Omental fat pad (tissue), 4 donors: ENCODE measurements at places on chromosomes 3 and 15. TPM values are rescaled to one million over a fixed set of nuclear protein-coding genes. Genes with fewer than 3 reads are reported as not detected.

Gene CCDC71
- 20.7 TPM for total RNA-seq

Gene PSTPIP1
- 18.3 TPM for total RNA-seq

Gene CD96
- 4.3 TPM for total RNA-seq

- no peak for DNase-seq
These were observed 166.2 kb upstream of the ROBO2 start for GRCh38 chr3:76873532-76874242.

DNA sequence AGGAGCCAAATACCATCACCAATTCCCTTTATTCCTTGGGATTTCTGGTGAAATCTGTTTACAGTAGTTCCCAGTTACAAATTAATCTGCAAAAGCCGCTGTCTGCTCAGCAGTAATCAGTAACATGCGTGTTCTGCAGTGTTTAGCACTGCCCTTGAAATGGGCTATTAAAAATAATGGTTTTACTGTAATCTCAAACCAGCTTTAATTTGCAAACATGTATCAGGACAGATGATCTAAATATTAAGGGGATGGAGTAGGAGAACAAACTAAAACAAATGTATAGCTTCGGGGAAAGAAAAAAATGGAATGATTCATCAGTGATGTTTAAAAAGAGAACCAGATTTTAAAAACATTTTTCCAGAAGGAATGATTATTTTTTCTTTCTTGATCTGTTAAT lies 513.2 kb downstream of the MECOM start:
- DNase-seq = no peak

DNA sequence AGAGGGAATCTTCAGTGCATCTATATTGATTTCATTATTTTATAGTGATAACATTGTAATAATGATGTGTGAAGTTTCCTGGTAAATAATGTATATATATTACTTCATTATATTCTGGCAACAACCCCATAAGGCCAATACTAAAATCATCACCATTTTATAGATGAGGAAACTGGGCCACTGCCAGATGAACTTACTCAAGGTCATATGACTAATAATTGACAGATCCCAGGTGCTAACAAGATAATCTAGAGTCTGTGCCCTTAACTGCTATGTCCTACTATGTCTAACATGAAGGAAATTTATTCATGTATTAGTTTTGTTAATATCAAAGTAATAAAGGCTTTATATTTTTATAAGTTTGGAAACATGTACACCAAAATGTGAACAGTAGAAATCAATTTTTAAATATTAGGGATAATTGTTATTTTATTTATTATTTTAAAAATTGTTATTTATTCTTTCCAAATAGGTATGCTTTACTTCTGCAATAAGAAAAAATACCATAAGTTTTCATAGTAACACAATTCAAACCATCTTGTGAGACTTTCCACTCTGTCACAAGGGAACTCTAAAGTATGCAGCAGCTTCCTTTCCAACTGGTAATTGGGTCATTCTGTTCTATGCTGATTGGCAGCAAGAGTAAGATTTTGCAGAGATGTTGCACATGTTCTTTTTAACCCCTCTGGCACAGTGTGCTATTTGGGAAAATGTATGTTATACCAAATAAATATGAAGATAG lies 90.8 kb upstream of the CMC1 start:
- no peak for DNase-seq

GRCh38 chr3:195758721-195759353 lies 38.1 kb downstream of the MUC20 start:
- no peak for DNase-seq

GRCh38 chr3:150022381-150023238 lies 51.9 kb upstream of the PFN2 start:
- no peak for DNase-seq

DNA sequence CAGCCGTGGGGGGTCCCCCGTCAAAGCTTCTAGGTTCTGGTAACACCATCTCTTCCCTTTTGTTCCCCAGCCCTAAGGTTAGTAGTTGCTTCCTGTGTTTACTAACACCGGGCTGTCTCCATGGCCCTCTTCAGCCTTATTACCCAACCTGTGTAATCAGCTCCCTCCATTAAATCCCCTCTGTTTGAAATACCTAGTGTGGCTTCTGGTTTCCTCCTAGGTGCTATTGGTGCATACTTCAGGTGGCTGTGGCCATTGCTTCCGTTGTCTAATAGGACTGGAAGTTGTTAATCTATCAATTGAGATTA lies 35.3 kb downstream of the MOBP start:
- DNase-seq = no peak

DNA sequence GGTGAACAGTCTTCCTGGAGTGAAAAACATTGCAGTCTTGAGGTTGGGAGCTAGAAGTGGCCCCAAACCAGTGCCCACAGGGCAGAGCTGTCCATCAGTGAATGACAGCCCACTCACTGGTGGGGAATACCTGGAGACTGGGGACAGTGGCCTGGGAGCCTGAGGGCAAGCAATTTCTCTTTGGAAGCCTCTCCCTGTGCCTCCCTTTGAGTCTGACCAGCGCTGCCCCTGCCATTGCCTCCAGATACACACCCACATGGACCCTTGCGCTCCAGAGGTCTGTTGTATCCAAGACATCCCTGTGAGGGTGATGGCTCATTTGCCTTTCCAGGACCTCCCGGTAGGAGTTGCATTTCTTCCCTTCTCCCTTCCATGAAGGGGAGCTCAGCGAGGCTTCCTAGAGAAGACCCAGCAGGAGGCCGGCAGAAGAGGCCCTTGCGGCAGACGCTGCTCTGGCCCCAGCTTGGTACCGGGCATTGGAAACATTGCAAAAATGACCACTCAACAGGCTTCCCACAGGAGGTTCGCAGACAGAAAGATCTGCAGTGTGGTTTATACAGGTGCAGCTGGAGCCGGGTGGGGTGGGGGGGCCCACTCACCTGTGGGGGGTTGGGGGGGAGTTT lies 38.5 kb downstream of the KLF13 start:
- no peak for DNase-seq

GRCh38 chr3:63970631-63971475 lies 52.4 kb downstream of the PSMD6 start:
- no peak for DNase-seq
